Vein endothelial cell (primary cell): ENCODE measurements at places on chromosomes 16 and 17. TPM values are rescaled to one million over a fixed set of nuclear protein-coding genes. Genes with fewer than 3 reads are reported as not detected.

The TNP2 gene
- total RNA-seq, result not detected in 2 replicates

The SBK1 gene
- total RNA-seq, result 0.10 and 0.33 TPM in 2 replicates

The C16orf46 gene
- 0.10 TPM in 1 of 2 replicates, not detected in the other for total RNA-seq

The CTF1 gene
- total RNA-seq, result 0.19 and 0.65 TPM in 2 replicates

The SMG6 gene
- 31.2 and 47.4 TPM in 2 replicates for total RNA-seq

The KRTAP9-4 gene
- not detected in 2 replicates for total RNA-seq

The CBX8 gene
- 2.2 and 2.6 TPM in 2 replicates for total RNA-seq

The CDH3 gene
- total RNA-seq, result not detected in 2 replicates

The LCAT gene
- 4.8 and 5.2 TPM in 2 replicates for total RNA-seq

The GPR142 gene
- total RNA-seq, result not detected in 2 replicates

The TBX6 gene
- total RNA-seq, result 0.10 and 0.33 TPM in 2 replicates

The TBC1D3E gene
- not detected in 2 replicates for total RNA-seq

The RAD51D gene
- 14.0 and 17.3 TPM in 2 replicates for total RNA-seq
